Mammary microvascular endothelial cell (primary cell): ENCODE measurements at places on chromosomes 4 and X. TPM values are rescaled to one million over a fixed set of nuclear protein-coding genes. Genes with fewer than 3 reads are reported as not detected.

The AFP gene
- total RNA-seq: not detected in 2 replicates

The TMPRSS11A gene
- not detected in 2 replicates for total RNA-seq

The FAM47A gene
- not detected in 2 replicates for total RNA-seq

The BMP3 gene
- total RNA-seq: not detected in 2 replicates

The PPP3CA gene
- total RNA-seq: 18.9 and 23.8 TPM in 2 replicates
